NCI-H345 (cell line): ENCODE measurements at places on chromosomes 13 and 19.

DNA sequence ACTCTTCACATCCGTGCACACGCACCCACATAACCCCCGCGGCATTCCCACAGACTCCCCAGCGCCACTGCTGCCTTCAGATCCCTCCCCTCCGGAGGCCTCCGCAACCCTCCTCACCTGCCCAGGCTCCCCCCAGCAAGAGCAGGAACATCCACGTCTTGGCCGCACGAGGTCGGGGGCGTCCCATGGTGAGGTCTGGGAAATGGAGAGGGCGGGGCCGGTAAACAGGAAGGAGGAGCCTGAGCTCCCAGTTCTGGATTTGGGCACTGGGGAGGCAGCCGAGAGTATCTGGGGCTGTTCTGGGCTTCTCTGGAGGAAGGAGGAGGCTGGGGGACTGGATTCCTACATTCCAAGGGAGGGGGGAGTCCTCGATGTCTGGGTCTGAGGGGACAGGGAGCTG, 423 bp downstream of the KLK8 start:
- DNase-seq, result no peak

DNA sequence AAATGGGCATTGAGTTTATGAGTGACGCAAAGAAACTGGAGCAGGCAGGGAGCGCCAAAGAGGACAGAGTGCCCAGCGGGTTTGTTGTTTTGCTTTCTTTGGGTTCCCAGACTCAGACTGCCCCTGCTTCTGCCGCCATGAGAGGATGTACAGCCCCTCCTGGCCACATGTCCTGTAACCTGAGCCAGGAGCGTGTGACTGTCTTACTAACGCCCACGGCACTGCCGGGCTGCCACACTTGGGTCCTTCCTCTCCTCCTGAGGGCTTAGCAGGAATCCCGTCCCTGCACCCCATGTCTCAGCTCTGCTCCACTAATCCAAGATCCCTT, 80.5 kb downstream of the GPR12 start:
- DNase-seq, result no peak

DNA sequence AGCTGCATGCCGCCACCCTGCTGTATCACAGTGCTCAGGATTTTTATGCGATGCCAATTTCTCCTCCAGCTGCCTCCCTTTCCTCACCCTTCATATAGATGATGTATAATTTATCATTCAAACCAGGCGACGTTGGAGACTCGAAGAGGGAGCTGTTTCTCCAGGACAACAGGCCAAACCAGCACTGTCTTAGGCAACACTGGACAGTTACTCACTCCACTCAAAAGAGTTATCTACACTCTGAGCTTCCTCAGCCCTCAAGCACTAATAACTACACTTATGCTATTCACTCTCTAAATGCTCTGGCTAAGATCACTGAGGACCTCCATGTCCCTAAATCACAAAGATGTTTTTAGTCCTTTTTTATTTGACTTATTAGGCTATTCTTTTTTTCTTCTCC, 87.3 kb upstream of the RFC3 start:
- DNase-seq, result no peak

- peak; percentile 55 for DNase-seq
These were observed 6.6 kb upstream of the NPAS1 start for GRCh38 chr19:47013041-47013517.

DNA sequence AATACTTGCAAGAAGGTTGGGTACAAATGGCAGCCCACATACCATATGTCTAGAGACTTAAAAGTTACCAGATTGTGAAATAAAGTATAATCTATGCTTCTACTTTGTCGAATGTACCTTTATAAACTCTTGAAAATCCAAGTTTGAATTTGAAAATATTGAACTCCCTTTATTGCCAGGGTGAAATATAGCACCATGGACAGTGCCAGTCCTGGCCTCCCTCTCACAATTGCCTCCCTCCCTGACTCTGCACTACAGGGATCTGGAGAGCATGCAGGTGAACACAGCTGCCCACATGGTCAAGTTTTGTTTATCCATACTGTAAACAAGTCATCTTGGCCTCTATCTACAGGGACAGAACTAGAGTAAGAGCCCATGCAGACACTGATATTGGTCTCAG, 394.1 kb upstream of the SLITRK6 start:
- DNase-seq, result no peak

DNA sequence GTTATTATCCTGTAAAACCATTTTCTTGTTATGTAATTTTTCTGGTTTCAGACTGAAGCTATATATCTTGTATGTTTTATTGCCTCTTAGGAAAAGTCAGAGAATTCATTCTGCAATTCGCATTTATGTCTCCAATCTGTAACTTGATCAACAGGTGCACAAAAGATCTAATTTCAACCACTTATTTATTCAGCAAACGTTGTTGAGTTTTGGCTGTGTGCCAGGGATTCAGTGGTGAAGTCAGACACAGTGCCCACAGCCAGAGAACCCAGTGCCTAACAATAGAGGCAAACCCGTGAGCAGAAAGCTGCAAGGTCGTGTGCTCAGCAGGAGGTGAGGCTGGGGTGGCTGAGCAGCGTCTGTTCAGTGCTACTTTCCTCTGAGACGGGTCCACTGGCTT, 119.5 kb upstream of the MCF2L start:
- peak; percentile 99 for DNase-seq

DNA sequence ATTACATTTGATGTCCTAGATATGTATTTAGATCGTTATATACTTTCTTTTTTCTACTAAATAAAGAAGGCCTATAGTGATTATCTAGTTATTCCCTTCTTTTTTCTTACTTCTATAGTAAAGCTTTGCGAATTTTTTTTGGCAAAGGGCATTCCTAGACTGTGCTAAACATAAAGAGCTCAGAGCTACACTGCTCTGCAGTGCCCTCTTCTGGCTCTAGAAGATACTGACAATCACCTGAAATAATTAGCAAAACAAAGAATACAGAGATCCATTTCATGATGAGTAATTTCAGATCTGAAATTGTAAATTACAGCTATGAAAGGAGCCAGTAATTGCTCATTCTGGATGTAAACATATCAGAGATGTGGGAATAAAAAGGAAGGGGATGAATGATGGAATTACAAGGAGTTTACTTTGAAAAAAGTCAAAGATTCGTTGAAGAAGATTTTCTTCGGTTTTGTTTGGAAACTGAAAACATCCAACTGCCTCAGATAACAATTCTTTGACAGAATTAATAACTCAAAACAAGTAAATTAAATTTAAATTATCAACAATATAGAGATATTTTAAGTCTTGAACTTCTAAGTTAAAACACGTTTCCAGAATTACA, 288.5 kb downstream of the NALCN start:
- DNase-seq, result peak; percentile 34

- no peak for DNase-seq
These were observed 13.9 kb downstream of the VSTM2B start for GRCh38 chr19:29539670-29540069.

GRCh38 chr13:70568571-70568970, 460.3 kb upstream of the KLHL1 start:
- DNase-seq, result peak; percentile 52
